HEK293T (cell line): ENCODE measurements at places on chromosomes 4 and X.
A peak's percentile ranks its signal among the peaks of the same experiment; 100 is the strongest.

- no peak for DNase-seq
Measured at GRCh38 chr4:102543030-102543928, 42.1 kb downstream of the NFKB1 start.

DNA sequence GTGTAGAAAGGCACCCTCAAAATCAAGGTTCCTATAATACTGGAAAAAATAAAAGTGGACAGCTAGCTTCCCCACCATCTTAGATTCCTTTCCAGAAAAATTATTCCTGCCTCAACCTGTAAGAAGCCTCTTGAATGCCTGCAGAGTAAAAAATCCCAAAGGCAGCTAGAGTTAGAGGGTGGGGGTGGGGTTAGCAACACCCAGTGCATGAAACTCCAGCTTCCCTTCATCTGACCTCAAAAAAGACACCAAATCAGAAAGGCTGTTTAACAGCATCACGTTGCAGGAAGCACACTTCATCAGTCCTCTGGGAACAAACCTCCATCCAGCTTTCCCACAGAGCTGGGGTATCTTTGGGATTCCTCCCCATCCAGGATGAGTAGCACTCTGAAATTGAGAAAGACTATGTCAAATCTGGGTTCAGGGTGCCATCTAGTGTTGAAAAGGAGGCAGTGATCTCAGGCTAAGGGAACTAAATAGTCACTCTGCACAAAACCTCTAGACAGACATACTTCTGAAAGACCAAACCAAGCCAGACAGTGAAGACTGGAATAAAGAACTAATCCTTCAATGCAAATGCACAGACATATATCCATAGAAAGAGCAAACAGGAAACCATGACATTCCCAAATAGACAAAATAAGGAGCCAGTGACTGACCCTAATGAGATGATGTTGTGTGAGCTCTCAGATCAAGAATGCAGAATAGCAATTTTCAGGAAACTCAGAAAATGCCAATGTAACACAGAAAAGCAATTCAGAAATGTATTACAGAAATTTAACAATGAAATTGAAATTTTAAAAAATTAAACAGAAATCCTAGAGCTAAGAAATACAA, 97.9 kb downstream of the ARHGEF9 start:
- peak; percentile 49 for DNase-seq

- DNase-seq, result peak; percentile 7
Measured at GRCh38 chr4:93646233-93646930, 182.2 kb upstream of the ATOH1 start.

- DNase-seq, result no peak
Measured at GRCh38 chr4:138317175-138317748, 75.1 kb upstream of the SLC7A11 start.

DNA sequence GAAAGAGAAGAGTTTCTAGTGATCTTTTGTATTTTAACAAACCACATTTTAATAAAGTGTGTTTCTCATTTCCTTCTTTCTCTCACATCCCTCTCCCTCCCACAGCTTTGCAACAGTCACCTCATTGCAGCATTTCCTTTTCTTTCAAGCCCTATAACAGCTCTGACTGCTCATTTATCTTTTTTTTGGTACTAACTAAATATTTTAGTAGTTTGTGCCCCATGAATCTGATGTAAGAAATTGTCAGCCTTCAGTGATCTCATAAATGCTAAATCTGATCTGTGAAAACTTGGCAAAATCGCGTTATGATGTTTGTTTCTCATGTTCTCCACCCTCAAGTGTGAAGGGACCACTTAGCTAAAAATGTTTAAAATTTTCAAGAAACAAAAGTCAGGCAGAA, 258.5 kb upstream of the SLIT2 start:
- no peak for DNase-seq

DNA sequence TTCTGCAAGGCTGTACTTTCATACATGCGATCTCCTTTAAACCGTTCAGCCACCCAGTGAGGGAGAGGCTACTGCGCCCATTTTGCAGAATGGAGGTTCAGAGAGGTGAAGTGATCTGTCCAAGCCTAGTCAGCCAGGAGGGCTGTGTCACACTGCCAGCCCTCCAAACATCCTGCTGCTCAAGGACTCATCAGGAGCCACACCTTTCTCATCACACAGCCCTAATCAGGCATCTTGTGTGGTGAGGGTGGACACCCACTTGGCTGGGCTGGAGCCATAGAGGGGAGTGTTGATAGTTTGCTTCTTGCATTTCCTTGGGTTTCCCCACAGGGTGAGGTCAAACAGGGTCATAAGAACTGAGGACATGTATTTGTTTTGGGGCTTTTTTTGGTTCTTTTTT, 5.4 kb upstream of the CXCR3 start:
- no peak for DNase-seq

GRCh38 chrX:112913807-112914206, 73.2 kb upstream of the AMOT start:
- no peak for DNase-seq

- no peak for DNase-seq
Measured at GRCh38 chr4:89807441-89808140, 29.4 kb downstream of the SNCA start.

DNA sequence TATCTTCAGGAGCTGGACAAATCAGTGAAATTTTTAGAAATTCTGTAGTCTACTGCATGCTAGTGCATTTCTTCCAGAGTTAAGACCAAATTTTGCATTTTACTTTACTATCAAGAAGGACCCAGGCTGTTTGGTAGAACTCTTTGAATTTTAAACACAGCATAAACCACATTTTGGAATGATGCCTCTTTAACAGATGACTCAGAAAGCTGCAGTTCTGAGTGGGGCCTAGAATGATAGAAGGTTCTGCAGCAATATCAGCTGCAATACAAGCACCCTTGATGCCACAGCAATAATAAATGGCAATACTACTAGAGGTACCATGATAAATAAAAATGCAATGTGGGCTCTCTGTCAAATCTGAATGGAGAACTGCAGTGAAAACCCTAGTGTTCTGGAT, 198.7 kb downstream of the TMA16 start:
- no peak for DNase-seq

GRCh38 chr4:185261946-185262345, 52.5 kb downstream of the SNX25 start:
- no peak for DNase-seq

DNA sequence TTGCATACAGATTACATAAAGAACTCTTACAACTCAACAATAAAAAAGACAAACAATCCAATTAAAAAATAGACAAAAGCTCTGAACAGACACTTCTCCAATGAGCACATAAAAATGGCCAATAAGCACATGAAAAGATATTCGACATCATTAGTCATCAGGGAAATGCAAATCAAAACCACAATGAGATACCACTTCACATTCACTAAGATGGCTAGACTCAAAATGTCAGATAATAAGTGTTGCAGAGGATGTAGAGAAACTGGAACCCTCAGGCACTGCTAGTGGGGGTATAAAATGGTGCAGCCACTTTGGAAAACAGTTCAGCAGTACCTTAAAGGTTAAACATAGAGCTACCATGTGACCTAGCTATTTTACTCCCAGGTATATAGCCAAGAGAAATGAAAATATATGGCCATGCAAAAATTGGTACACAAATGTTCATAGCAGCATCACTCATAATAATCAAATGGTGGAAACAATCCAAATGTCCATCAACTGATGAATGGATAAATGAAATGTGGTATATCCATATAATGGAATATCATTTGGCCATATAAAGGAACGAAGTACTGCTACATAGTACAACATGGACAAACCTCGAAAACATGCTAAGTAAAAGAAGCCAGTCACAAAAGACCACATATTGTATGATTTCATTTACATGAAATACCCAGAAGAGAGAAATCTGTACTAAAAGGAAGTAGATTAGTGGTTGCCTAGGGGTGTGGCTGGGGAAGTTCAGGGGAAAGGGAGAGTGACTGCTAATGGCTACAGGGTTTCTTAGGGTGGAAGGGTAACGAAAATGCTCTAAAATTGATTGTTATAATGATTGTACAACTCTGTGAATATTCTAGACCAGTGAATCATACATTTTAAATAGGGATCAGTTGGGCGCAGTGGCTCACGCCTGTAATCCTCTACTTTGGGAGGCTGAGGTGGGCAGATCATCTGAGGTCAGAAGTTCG, 29.4 kb downstream of the SASH3 start:
- no peak for DNase-seq
